ENCODE measurements at places on chromosomes 3 and 15.
A peak's percentile ranks its signal among the peaks of the same experiment; 100 is the strongest.

- DNase-seq = no peak
These were observed 31.2 kb upstream of the CCDC80 start for GRCh38 chr3:112671930-112672715.

DNA sequence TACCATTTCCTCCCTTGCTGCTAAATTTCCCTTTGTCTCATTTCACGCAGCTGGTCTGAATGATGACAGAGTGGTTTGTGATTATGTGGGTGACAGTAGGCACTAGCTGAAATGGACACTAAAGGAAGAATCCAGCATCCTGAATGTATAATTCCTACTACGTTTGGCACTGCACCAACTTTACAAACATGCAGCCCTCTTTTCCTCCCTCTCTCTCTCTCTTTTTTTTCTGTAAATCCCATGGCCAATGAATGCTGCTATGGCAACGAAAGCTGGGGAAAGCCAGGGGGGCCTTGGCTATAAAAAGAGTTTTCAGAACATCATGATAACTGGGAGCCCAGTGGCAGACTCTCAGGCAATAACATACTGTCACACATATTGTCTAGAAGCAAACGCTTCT is 367.2 kb upstream of the AGTR1 start:
- no peak for DNase-seq

- DNase-seq = peak; percentile 46
These were observed 31.9 kb upstream of the RAB6B start for GRCh38 chr3:133927540-133928066.

DNA sequence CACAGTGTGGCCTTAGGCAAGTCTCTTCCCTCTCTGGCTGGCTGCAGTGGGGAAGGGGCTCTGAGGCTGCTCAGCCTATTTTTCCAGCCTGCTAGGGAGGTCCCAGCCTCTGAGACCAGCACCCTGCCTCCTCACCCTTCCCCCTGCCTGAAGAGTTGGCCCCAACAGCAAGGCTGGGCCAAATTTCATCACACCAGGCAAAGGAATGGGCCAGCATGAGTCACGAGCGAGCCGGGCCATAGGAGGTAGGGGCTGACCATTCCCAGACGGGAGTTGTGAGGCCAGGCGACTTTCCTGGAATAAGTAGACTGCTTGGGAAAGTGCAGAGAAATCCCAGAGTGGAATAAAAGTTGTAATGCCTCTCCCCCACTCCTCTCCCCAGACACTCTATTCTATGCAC is 5.7 kb upstream of the FBLN2 start:
- no peak for DNase-seq

DNA sequence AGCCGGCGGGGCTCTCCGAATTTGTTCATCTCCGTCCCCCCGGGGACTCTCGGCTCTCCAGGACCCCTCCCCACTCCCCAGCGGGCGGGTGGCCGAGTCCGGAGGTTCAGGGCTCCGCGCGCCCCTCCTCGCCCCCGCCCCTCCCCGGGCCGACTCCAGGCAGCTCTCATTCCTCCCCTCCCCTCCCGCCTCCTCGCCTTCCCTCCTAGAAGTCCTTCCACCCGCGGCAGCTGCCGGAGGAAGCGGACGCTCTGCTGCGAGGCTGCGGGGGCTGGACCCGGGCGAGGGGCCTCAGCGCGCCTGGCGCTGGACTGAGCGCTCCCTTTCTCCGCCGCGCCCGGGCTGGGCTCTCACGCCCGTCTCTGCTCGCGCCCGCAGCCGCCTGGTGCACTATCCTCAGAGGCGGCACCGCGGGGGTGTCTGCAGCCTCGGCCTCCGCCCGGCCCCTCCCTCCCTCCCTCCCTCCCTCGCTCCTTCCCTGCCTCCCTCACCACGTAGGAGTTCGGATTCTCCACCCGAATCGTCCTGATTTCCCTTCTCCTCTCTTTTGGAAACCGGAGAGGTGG is at the start of gene ROBO2:
Gene ROBO2, plus strand, starts transcription at position 494 of the 566 bp plus-strand sequence. CDS start 687 bp downstream, outside the sequence.
- DNase-seq = peak; percentile 70

GRCh38 chr15:67758619-67759300 is 66.5 kb upstream of the SKOR1 start:
- peak; percentile 4 for DNase-seq

GRCh38 chr3:120212505-120212904 is 72.5 kb downstream of the GPR156 start:
- no peak for DNase-seq
